ENCODE measurements at places on chromosomes 3 and 15. TPM values are rescaled to one million over a fixed set of nuclear protein-coding genes. Genes with fewer than 3 reads are reported as not detected.

FBLN2 gene
- 195 TPM for total RNA-seq

FAM81A gene
- total RNA-seq: 0.33 TPM

CPN2 gene
- not detected for total RNA-seq

GRAMD2A gene
- 0.33 TPM for total RNA-seq

TMEM212 gene
- total RNA-seq: not detected

LRTM1 gene
- total RNA-seq: not detected

SPINK8 gene
- not detected for total RNA-seq

GUCA1C gene
- total RNA-seq: not detected

NUP210 gene
- total RNA-seq: under 0.01 TPM

MNS1 gene
- total RNA-seq: 3.9 TPM

LCMT2 gene
- total RNA-seq: 7.4 TPM

KCNMB3 gene
- 0.50 TPM for total RNA-seq

SERPINI2 gene
- total RNA-seq: not detected

INAFM2 gene
- 15.7 TPM for total RNA-seq

MYL3 gene
- total RNA-seq: not detected

AQP9 gene
- total RNA-seq: not detected

ECE2 gene
- total RNA-seq: under 0.01 TPM

ZNF660 gene
- total RNA-seq: 2.5 TPM

PML gene
- total RNA-seq: 47.3 TPM

WDR72 gene
- total RNA-seq: not detected

CCR3 gene
- total RNA-seq: 0.33 TPM

EFL1 gene
- 35.1 TPM for total RNA-seq

IQCF5 gene
- total RNA-seq: not detected

GRK7 gene
- under 0.01 TPM for total RNA-seq

SLC28A2 gene
- total RNA-seq: not detected

NR2E3 gene
- total RNA-seq: not detected

FETUB gene
- total RNA-seq: not detected

CCR1 gene
- total RNA-seq: 7.6 TPM

RIOX2 gene
- 33.3 TPM for total RNA-seq
